ENCODE measurements at places on chromosomes 1 and 21.

DNA sequence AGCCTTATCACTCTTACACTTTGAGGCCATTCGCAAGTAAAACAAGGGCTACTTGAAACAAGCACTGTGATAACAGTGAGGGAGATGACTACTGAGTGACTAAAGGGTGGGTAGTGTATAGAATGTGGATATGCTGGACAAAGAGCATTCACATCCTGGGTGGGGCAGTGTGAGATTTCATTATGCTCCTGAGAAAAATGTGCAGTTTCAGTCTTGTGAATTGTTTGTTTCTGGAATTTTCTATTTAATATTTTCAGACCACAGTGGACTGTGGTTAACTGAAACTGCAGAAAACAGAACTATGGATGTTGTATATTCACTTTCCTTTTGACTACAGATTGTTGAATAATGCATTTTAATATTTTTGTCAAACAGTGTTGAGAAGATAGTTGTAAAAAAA lies 25.1 kb upstream of the B3GALT2 start:
- no peak for DNase-seq

DNA sequence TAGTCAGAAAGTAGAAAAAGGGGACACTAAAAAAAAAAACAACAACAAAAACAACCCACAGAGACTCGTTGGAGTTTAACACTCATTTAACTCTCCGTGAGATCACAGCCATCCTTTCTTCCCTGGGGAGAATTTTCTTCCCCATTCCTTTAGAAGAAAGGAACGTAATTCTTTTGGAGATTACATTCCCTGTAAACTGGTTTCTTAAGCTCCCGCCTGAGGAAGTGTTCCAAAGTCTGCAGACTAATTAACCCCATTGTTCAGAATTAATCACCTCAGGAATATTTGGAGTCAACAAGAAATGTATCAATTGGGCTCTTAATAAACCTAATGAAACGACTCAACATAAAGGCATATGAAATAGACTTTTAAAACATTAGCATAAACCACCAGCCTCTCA lies 228.2 kb upstream of the CSF3R start:
- DNase-seq, result no peak

DNA sequence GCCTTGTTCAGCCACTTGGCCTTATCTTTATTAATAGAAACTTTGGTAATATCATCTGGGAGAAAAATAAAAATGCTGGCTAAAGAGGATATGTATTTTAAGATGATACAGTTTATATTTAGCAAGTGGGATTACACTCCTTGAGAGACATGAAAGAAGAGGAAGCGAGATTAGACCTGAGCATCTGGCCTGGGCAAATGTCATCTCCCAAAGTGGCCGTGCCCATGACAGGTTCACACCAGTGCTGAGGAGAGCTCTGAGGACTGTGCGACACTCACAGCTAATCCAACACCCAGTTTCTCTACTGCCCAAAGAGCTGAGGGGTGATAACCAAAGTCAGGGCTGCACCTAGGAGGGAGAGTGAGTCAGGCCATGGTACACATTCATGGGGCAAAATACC lies 121.7 kb upstream of the DUSP10 start:
- no peak for DNase-seq

GRCh38 chr1:228162286-228163006 lies 3.2 kb upstream of the IBA57 start:
- no peak for DNase-seq

GRCh38 chr1:172616636-172617035 lies 42.3 kb upstream of the FASLG start:
- no peak for DNase-seq

- no peak for DNase-seq
Measured at GRCh38 chr1:14778898-14779865, 180.7 kb downstream of the KAZN start.

DNA sequence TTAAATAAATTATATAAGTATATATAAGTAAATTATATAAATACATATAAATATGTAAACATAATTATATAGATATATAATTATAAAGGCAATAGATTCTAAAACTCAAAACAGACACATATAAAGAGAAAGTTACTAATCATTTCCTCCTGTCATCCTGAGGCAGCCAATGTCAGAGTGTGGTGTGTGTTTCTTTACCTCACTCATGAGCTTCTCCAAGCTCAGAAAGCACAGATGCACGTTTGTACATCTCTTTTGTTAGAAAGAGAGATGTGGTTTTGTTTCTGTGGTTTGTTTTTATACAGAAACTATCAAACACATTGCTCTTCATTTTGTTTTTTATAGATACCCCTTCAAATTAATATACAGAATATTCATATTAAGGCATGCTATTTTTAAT lies 594.8 kb downstream of the USP25 start:
- no peak for DNase-seq

DNA sequence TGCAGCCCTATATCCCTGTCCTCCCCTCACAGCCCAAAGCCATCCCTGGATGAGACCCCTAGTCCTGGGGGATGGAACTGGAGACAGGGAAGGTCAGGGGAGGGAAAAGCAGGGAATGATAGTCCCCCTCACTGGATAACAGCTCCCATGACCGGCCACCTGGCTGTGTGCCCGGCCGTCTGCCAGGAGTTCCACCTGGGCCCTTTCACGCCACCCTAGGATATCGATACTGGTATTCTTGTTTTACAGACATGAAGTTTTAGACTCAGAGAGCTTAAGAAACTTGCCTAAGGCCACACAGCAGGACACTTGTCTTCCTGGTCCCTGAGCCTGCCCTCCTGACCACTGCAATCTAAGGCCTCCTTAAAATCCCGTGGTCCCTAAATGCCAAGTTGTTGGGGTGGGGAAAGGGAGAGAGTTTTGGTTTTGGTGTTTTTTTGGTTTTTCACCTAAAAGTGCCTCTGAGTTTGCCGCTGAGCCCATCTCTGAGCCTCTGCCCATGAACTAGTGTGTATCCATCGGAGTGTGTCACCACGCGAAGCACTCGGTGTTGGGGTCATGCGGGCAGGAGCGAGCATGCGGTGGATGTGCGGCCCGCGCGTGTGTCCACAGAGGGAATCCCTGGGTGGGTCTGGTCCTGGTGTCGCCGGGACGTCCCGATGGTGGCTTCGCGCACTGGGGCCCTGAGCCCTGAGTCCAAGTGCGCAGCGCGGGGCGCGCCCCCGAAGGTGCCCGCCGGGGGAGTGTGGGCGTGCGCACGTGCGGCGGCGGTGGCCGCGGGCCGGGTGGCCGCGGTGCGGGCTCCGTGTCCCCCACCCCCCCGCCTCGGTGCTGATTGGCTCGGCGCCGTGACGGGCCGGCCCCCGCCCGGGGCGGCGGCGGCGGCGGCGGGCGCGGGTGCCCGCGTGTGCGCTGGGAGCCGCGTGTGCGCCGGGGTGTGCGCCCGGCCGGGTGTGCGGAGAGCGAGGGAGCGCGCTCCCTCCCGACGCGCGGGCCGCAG lies at the start of gene EPHA8:
Gene EPHA8, plus strand, starts transcription at position 906 of the 1,000 bp plus-strand sequence. CDS start 147 bp downstream, outside the sequence.
- DNase-seq, result no peak
